GDM1 (cell line): ENCODE measurements at places on chromosomes 6 and 20.
A peak's percentile ranks its signal among the peaks of the same experiment; 100 is the strongest.

GRCh38 chr6:117906507-117906957, 532 bp upstream of the SLC35F1 start:
- DNase-seq: no peak

DNA sequence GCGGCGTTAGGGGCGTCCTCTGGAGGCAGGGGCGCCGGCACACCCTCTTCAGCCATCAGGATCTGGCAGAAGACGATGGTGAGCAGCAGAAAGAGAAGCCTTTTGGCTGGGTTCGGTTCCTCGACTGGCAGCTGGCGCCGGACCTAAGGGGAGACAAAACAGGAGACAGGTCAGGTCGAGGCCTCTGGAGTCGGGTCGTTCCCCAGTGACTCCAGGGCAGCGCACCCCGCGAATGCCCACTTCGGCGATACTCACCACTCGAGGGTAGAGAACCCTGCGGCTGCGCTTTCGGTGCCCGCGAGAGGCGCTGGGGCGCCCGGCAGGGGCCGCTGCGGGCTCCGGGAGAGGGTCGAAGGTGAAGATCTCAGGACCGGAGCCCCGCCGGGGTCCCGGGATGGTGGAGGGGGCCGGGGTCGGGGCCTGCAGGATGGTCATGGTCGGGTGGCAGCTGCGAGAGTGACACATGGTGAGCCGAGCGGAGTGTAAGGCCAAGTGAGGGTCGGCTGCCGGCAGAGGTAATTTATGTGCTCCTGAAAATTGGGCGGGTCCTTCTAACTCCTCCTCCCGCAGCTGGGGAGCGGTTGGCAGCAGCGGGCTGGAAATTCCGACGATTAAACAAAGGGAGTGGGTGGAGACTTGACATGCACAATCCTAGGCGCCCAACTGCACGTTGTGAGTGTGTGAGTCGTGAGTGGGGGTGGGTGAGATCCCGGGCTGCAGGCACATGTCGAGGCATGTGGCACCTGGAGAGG, at the start of gene IER3:
Gene IER3, minus strand, starts transcription at position 494 of the 752 bp plus-strand sequence. Its CDS starts 29 bp downstream, at position 465.
- peak; percentile 40 for DNase-seq

GRCh38 chr6:148817689-148818088, 70.9 kb downstream of the UST start:
- DNase-seq: no peak

DNA sequence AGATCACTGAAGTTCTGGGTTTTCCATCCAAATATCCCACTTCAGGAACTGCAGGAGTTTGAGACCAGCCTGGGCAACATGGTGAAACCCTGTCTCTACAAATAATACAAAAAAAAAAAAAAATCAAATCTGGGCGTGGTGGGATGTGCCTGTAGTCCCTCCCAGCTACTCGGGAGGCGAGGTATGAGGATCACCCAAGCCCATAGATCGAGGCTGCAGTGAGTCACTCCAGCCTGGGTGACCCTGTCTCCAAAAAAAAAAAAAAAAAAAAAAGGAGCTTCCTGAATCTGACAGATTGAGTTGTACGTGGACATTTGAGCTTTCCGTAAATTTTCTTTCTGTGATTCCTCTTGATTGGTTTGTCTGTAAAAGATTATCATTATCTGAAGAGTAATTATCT, 55.6 kb downstream of the TULP4 start:
- DNase-seq: no peak

DNA sequence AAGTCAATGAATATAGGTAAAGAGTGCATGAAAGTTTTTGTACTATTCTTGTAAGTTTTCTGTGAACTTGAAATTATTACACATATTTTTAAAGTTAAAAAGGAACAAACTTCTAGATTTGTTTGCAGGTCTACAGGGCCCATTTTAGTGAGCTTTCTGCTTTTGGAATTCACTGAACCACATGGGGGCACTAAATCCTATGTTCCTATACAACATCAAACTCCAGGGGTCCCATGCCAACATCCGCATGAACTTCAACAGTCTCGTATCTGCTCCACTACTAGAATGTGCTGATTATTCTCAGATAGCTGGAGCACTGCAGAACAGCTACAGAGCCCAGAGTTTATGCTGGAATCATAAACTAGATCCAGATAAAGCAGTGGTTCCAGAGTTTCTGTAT, 347.9 kb upstream of the SPTLC3 start:
- DNase-seq: no peak
